EH (cell line): ENCODE measurements at places on chromosomes 12 and 14.

GRCh38 chr12:49967777-49968250 is 4.9 kb upstream of the AQP6 start:
- no peak for DNase-seq

GRCh38 chr14:58297412-58297761 is 968 bp upstream of the ARID4A start:
- DNase-seq: peak; percentile 75

DNA sequence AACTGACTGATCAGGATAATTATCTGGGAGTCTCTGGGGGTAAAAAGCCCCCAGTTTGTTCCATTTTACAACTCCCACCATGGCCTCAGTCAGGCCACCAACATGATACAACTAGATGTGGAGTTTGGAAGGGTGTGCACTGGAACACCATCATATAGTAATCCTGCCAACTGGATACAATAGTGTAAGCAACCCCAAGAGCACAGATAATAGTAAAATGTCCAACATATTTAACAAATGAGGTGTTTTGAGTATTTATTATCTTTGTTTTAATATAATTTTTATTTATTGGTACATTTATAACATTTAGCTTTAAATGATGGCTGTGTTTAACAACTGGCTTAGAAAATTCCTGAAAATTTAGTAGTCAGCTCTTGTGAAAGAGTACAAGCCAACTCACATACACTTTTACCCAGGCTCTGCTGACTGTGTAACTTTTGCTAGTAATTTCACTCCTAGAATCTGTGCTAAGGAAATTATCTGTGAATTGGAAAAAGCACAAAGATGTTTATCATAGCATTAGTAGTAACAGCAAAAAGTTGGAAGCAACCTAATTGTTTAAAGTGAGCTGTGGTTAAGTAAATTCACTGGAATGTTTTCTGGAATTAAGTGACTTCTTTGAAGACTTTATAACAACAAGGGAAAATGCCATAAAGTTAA is 196.8 kb downstream of the RAD51B start:
- DNase-seq: peak; percentile 77

- peak; percentile 68 for DNase-seq
Observed at GRCh38 chr14:54503486-54503885, 6.2 kb upstream of the CGRRF1 start.

- no peak for DNase-seq
Observed at GRCh38 chr14:22227084-22227483, 361.9 kb downstream of the DAD1 start.

- DNase-seq: no peak
Observed at GRCh38 chr14:67463900-67464299, 24.6 kb downstream of the TMEM229B start.

DNA sequence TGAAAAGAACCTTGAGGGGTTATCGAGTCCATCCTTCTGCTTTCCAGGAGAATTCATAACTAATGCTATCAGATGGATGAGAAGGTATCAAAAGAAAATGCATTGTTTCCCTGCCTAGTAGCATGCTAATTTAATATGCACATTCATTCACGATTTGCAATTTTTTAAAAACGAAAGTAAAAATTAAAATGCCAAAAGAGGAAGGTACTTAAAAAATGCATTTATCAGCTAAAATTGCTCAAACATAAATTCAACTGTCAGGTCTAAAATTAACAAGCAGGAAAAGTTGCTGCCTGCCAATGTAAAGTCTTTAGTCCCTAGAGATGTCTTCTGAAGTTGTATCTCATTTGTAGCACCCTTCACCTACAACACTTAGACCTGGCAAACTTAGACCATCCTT is 7.9 kb downstream of the ATF7 start:
- DNase-seq: no peak

DNA sequence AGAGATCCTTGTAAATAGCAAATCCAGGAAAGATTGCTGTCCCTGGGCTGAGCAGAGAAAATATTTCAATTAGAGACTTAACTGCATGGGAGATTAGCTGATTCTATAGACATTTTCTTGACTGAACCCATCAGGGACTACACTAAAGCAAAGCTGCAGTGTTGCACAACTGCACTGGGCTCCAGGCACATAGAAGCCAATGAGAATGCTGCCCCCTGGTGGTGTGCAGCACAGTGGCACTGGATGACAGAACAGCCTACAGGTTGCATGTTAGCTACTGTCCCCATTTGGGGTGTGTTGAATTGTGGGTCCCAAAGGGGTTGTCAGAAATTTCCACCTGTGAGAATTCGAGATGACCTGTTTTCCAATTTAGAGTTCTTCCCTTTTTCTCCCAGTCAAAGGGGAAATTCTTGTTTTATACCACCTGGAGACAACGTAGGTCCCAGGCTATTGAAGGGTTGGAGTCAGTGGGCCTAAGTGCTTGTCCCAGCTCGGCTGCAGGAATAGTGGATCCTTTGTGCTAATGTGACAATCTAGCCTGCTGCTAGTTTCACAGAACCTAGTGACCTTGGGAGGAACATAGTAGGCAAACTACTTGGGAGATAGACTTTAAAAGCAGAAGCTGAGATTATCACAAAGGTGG is 114.7 kb downstream of the SLC8A3 start:
- peak; percentile 66 for DNase-seq

DNA sequence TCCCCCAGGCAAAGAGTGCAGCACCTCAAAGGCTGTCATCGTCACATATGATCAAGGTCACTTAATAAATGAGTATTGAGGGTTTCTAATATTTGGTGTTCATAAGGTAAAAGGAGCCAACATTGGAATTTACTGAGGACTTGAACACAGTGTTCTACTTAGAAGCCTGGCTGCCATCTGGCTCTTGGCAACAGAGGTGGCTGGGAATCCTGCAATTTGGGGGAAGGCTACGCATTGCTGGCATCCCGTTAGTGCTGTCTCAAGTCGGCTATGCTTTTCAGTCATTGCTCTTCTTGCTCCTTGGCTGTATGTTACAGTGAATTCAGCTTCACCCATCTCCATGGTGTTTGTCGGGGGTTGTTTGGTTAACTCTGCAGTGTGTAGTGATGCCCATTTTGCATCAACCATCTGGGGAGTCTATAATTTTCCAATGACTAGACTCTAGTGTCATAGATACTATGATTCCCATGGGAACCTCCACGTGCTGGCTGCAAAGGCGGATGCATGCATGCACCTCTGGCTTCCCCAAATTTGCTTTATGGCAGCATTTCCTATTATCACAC is 12.9 kb upstream of the SLC24A4 start:
- DNase-seq: no peak

GRCh38 chr12:121812921-121813896 is 9.4 kb downstream of the SETD1B start:
- no peak for DNase-seq

GRCh38 chr14:24096545-24097181 is 2.6 kb downstream of the PCK2 start:
- DNase-seq: no peak

- peak; percentile 79 for DNase-seq
Observed at GRCh38 chr12:121905746-121906145, 12.6 kb upstream of the CFAP251 start.

DNA sequence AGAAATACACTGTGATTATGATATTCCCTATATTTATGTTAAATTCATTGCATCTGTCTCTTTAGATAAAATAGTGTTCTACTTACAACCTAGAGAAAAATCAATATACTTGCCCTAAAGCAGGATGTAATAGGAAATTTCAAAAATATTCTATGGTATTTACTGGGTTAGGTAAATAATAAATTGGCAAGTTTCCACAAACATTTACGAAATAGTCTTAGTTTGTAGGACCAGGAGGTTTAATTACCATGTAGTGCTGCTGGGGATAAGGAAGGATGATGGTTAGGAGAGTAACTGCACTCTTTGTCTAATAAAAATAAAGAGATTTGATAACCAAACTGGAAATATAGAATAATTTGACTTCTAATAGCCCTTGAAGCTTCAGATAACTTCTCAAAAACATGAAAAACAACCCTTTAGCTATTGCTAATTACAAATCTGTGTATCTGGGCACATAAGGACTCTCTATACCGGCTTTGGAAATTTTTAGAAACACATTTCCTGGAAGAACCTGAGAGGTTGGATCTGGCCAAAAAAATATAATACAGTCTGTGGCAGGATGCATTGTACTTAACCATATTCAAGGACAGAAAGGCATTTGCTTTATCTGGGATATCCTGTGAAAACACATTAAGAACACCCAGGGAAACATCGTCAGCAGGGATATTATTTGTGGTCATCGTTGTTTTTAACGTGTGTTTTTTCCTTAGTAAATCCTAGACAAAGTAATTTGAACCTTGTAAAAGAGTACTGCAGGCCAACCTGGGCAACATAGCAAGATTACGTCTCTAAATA is 36.7 kb upstream of the TMCC3 start:
- no peak for DNase-seq

DNA sequence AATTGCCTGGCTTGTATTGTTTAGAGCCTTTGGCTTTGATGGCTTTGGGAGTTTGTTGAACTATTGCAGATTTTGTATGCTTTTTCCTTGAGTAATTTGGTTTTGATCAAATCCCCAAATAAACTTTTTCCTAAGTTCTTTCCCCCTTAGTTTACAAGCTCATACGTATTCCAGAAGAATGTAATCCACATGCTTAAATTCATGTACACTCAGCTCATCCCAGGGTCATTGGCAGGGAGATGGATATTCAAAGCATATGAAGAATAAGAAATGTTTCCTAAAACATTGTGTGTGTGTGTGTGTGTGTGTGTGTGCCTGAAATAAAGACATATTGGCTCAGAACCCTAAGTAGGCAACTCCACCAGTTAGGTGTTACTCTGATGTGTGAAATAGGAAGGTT is 89.4 kb downstream of the TMEM30B start:
- DNase-seq: no peak

DNA sequence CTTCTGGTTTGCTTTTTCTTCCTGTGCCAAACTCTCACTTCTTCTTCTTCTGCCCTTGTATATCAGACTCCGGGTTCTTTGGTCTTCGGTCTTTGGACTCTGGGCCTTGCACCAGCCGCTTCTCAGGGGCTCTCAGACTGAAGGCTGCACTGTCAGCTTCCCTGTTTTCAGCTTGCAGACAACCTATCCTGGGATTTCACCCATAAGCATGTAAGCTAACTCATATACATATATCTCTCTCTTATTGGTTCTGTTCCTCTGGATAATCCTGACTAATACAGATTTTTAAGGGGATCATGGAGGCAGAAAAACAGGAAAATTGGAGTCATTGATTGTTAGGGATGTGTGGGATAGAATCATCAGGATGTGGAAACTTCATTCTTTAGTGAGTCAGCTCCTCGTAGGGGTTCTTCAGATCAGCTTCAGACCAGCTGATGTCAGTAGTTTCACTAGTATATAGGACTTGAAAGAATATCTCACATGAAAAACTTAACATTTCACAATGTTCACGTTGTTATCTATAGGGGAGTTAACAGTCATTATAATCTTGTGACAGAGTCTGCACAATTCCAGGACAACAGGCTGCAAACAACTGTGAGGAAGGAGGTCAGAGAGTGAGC is 102.9 kb downstream of the RASSF9 start:
- DNase-seq: peak; percentile 0

- peak; percentile 57 for DNase-seq
Observed at GRCh38 chr12:106633451-106633823, 50.6 kb downstream of the RFX4 start.

GRCh38 chr14:74211945-74212580 is 27.2 kb upstream of the VSX2 start:
- peak; percentile 13 for DNase-seq

- DNase-seq: no peak
Observed at GRCh38 chr12:108515916-108516315, 839 bp downstream of the FICD start.

DNA sequence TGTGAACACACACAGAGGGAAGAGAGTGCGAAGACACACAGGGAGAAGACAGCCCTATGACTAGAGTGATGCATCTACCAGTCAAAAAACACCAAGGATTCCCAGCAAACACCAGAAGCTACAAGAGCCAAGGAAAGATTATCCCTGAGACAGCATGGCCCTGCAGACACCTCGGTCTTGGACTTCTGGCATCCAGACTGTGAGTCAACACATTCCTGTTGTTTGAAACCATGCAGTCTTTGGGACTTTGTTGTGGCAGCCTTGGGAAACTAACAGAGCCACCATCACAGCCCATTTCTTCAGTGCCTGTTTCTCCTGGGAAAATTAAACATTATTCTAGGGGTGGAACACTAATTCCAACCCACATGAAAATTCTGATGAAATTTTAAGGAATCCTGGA is 220.6 kb downstream of the GXYLT1 start:
- peak; percentile 29 for DNase-seq

DNA sequence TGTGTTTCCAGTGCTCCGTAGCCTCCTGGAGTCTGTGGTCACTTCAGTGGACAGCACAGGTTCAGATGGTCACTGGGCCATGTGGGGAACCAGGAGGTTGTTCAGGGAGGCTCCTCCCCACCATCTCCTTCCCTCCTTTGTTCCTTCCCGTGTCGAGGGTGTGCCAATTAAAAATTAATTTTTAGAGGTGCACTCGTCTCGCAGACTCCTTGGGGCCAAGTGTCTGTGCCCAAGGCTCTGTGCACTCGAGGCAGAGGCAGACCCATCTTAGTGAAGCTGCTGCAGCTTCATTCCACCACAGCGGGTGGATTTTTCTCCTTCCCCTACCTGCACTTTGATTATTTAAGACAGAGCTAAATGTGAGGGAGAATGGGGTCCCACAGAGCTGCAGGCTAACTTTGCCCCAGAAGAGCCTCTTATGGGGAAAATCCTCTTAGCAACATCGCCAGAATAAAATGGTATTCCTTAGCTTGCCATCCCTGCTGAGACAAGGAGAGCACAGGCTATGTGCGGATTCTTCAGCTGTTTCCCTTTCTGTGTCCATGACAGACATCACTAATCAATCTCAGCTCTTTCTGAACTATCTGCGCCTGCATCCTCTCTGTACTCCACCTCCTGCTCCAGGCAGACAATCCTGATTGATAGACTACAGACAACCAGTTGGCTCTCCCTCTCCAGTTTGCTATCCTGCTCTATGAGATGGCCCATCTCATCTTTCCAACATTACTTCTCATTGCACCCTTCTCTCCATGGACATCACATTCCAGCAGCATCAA is 159.5 kb downstream of the VRK1 start:
- no peak for DNase-seq

DNA sequence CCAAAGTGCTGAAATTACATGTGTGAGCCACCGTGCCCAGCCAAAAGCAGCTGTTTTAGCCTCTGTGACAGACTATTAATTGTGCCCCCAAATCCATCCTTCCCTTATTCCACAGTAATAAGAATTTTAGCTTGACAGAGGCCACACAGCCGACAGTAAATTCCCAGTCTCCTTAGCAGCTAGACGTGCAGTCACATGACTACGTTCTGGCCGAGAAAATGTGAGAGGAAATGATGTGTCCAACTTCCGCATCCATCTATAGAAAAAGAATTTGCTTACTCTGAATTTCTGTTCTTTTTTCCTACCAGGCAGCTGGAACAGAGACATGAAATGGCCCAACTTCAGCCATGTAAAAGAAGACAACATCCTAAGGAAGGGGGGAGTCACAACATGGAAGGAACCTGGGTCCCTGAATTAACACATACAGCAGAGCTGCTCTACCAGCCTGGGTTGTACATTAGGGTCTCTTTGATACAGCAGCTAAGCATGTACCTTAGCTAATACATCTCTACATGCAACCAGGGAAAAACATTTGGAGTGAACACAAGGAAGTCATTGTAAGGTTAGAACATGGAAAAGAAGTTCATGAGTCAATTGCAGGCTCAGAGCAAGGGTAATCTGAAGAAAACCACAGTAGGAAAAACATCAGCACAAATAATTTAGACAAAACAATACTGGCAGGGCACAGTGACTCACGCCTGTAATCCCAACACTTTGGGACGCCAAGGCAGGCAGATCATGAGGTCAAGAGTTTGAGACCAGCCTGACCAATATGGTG is 35.5 kb downstream of the CIT start:
- DNase-seq: peak; percentile 14
